ENCODE measurements at places on chromosomes 7 and 10. TPM values are rescaled to one million over a fixed set of nuclear protein-coding genes. Genes with fewer than 3 reads are reported as not detected.

Gene FRMPD2
- total RNA-seq = not detected

GRCh38 chr7:45574669-45575500, 717 bp downstream of the ADCY1 start:
- DNase-seq = no peak

Gene PRKAR1B
- total RNA-seq = 78.0 TPM

Gene SPDYE9
- not detected for total RNA-seq

GRCh38 chr7:146787266-146787665, 670.7 kb downstream of the CNTNAP2 start:
- DNase-seq = no peak

GRCh38 chr7:114932991-114933390, 11.1 kb downstream of the MDFIC start:
- DNase-seq = no peak

GRCh38 chr7:28174901-28175661, 5.5 kb downstream of the JAZF1 start:
- DNase-seq = no peak

Gene HABP2
- not detected for total RNA-seq

Gene HECW1
- not detected for total RNA-seq

Gene C10orf90
- not detected for total RNA-seq

GRCh38 chr10:47348661-47349470, 703 bp downstream of the RBP3 start:
- DNase-seq = no peak

GRCh38 chr10:49614242-49615198, 683 bp downstream of the CHAT start:
- DNase-seq = no peak

Gene SPDYE2B
- total RNA-seq = not detected

DNA sequence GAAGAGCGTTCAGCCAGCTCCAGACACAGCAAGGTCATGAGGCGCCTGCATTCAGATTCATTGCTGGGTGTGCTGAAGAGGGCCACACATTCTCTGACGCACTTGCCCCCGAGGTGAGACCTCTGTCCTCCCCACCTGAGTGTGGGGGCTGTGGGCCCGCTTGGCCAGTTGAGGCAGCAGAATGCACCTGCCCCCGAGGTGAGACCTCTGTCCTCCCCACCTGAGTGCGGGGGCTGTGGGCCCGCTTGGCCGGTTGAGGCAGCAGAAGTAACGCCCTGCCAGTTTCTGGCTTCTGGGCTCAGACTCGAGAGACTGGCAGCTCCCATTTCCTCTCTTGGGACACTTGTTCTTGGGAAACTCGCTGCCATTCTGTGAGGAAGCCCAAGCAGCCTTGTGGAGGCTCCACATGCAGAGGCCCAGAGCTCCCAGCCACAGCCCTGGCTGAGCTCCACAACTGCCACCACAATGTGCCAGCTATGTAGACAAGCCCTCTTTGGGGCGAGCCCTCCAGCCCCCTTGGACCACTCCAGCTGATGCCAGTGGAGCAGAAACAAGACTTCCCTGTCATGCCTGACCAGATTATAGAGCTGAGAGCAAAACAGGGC, 434.0 kb downstream of the DNAJB6 start:
- no peak for DNase-seq

Gene SPDYE17
- total RNA-seq = not detected

DNA sequence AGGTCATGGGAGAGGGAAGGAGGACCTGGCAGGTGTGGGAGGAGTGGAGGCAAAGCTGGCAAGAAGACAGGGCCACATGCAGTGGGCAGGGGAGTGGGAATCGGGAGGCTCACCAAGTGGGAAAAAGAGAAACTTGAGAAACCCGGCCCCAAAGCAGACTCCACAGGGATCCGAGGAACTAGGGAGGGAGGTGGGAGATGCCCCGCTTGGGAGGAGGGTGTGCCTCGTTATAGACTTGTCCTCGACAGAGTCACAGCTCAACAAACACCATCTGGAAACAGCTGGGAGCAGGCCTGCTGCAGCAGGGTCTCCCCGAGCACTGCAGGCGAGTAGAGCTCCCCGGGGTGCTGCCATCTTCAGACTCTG, 54.8 kb downstream of the MKI67 start:
- DNase-seq = no peak

Gene FAM25C
- total RNA-seq = not detected

Gene TMEM225B
- 0.05 TPM for total RNA-seq
